Trophoblast cell (in vitro differentiated cells and primary cell): ENCODE measurements at places on chromosomes 7 and 10.

GRCh38 chr10:104540181-104540580, 100.9 kb upstream of the SORCS3 start:
- DNase-seq, result no peak

DNA sequence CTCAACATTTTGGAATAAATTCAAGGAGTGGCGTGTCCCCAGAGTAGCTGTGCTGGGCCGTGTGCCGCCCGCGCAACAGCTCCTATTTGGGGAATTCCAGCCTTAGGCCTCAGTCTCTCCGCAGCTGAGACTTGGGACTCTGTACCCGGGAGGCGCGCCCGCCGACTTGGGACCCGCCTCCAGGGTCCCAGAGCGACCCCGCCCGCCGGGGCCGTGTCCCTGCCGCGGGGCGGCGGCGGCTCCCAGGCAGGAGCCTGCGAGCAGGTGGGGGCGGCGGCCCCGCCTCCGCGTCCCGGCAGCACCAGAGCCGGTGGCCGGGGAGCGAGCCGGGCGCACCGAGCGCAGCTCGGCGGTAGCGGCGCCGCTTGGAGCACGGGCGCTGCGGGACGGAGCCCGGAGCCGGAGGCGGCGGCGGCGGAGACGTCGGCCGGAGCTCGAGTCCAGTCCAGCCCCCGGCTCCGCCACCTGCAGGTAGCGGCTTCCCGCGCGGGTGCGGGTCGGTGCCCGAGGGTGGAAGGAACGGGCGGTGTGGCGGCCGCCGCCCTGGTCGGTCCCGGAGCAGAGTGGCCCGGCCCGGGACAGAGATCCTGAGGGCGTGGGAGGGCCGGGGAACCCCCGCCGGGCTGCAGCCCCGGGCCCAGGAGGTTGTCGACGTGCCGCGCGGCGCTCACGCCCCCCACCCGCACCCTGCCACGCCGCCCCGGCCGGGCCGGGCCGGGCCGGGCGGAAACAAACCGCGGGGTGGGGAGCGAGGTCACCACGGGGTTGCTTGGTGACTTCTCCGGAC, at the start of gene WIPF3:
WIPF3 (plus strand) TSS at position 301 of the 787 bp plus-strand sequence. CDS start 28,217 bp downstream, outside the sequence.
- peak; percentile 13 for DNase-seq

GRCh38 chr7:66507764-66508296, 120.9 kb upstream of the KCTD7 start:
- DNase-seq, result no peak

GRCh38 chr7:155804897-155805825, 7.1 kb downstream of the SHH start:
- peak; percentile 52 for DNase-seq

DNA sequence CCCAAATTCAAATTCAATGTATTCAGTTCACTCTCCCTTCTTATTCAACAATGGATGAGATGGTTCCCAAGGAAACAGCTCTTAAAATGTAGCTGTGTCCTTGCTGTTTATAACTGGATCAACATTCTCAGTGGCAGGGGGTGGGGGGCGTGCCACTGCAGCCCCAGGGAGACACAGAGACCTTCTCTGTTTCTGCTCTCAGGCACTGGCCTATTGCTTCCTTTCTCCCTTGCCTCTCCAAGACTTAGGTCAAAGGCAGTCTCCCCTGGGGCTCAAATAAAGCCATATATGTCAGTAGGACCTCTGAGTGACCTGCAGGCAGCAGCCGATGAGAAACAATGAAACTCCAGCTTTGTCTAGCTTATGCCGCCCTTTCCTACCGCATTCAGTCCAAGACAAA, 20.7 kb downstream of the VSTM4 start:
- DNase-seq, result no peak

DNA sequence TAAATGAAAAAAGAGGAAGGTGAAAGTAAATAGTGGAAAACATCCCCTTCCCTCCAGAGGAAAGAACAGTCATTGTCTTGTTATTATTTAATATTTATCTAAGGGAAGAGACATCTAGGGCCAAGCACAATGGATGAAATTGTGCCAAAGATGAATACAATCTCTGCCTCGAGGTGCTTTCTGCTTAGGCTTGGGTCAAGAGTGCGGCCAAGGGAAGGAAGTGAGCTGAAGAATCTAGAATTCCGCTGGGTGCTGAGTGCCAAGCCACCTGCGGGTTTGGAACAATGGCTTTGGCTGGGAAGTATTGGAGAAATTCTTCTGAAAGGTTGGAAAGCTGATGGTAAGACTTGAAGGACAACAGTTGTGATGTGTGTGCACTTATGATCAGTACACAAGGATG, 531.3 kb upstream of the FZD8 start:
- DNase-seq, result no peak
